ENCODE measurements at places on chromosomes 4 and X.

DNA sequence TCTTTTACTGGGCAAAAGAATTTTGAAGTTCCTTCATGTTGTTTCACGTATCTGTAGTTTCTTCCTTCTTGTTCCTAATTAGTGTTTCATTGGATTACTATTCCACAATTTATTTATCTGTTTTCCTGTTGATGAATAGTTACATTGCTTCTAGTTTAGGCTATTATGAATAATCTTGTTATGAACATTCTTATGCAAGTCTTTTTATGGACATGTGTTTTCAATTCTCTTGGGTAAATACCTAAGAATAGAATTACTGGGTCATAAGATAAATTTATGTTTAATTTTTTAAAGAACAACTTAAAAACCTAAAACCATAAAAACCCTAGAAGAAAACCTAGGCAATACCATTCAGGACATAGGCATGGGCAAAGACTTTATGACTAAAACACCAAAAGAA, 70.9 kb upstream of the RXFP1 start:
- no peak for DNase-seq

DNA sequence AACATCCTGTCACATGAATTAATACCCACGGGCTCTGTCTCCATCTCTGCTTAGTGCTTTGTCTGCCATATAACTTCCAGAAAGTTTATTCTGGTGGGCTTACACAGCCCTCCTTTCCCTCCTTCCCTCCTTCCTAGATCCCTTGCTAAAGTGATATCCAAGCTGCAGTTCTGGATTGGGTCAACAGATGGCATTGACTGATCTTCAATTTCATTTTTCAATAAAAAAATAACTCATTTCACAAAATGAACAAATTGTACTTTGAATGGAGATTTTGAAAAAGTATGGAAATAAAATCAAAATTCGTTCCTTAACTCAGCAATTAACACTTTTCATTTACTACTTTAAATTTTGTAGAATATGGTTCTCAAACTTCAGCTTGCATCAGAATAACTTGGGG, 94.9 kb downstream of the NXF2 start:
- DNase-seq: no peak

GRCh38 chr4:123848606-123849005, 452.0 kb downstream of the SPRY1 start:
- DNase-seq: no peak

GRCh38 chrX:40908857-40909475, 173.6 kb upstream of the MED14 start:
- no peak for DNase-seq

DNA sequence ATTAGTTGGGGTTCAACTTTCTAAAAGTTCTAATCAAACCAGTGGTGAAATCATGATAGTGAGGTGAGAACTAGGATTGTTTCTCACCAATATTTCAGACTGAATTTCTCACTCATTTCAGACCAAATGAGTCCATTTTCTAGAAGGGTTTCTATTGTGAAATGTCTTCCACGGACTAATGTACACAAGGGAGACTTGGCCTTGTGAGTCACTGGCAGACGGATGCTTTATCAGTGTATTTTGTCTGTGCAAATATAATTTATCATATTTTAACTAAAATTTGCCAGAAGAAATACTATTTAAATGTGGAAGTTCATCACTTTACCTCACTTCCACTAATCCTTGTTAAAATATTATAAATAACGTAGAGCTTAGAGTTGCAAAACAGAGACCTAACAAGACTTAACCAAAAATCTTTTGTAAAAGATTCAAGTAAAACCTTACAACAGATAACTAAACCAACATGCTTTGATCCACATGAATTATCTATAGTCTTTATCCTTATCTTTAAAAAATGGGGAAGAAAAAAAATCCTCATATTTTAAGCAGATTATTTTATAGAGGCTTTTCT, 506.0 kb upstream of the FAM241A start:
- DNase-seq: no peak

- DNase-seq: no peak
These were observed 501.9 kb downstream of the GABRG1 start for GRCh38 chr4:45621971-45622370.

DNA sequence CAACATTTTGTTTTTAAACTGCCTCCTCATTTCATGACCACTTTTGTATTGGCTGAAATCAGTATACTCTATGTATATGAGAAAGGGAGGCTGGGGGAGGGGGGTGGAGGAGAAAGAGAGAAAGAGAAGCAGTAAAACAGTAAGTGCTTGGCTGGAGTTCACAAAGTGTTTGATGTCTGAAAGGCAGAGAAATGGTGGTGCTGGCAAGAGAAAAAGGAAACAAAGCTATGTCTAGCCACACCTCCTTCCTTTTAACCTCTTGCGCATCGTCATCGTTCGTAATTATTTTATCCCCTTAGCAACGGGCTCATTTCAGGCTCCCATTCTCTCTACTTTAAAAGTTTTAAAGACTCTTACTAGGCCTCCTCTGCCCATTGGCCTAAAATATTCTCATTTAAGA, 25.6 kb downstream of the RPA4 start:
- DNase-seq: no peak

DNA sequence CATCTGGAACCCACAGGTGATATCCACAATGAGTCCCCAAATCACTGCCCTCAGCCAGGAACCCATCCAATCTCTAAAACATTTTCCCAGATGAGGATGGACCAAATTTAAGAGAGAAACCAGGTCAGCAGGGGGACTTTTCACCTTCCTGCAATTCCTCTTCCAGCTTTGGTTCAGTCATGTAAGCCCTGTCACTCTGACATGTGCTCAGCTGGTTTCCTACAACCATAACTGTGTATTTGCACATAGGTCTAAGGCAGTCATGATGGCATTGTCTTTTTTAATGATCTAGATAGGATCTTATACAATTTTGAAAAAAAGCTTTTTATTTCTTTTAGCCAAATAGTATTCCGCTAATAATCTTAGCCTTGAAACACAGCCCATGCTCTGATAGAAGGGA, 6.5 kb downstream of the CXXC4 start:
- no peak for DNase-seq

DNA sequence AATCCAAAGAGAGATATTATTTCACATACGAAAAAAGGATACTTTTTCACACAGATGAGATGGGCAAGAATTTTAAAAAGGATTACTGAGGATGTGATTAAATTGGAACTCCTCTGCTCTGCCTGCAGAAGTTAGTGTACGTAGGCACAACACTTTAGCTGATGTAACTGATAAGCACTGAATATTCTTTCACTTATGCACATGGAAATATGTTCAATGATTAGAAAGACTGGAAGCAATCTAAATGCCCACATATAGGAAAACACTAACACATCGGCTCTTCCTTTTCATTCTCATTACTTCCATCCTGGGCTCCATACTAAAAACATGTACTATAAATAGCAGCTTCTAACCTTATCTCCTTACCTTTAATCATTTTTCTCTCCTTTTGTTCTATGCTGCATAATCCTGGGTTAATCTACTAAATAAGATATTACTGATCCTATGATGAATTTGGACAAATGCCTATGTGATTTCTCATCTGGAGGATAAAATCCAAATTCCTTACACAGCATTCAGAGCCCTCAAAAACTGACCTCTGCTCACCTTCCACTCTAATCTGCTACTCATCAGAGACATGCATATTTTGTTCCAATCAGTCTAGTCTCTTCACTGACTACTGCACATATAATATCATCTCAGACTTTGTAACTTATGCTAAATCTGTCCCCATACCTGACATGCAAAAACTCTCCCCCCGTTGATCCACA, 197.8 kb downstream of the PDGFC start:
- no peak for DNase-seq

- no peak for DNase-seq
These were observed 25.7 kb downstream of the USP53 start for GRCh38 chr4:119238068-119238722.

DNA sequence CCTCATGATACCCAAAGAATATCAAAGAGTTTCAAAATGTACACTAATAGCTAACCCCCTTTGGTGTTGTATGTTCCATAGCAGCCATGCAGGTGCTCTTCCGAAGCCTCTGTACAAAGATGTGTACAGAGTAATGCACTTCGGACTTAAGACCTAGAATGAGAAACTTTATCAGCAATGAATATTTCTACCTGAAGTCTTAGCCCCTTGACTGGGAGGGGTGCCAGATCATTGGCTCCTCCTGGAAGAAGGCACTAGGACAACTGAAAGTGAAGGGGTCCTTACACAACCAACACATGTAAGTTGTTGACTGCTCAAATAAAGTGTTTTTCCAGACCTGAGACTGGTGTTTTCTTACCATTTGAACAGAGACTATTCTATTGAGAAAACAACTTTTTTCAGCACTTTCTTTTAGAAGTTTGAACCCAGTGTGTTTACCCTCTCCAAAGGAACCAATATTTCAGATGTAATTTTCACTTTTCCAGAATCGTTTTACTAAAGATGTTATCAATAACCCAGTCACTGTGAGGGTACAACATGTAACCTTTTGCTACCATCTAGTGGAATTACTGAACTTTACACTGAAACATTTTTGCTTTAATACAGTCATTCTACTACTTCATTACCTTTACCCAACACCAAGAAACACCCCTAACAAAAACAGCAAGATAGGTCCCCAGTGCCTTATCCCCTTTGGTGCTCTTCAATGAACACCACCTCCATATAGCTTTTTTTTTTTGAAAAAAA, 33.3 kb upstream of the PRDX4 start:
- no peak for DNase-seq

GRCh38 chr4:141348573-141348972, 127.9 kb downstream of the ZNF330 start:
- DNase-seq: no peak

DNA sequence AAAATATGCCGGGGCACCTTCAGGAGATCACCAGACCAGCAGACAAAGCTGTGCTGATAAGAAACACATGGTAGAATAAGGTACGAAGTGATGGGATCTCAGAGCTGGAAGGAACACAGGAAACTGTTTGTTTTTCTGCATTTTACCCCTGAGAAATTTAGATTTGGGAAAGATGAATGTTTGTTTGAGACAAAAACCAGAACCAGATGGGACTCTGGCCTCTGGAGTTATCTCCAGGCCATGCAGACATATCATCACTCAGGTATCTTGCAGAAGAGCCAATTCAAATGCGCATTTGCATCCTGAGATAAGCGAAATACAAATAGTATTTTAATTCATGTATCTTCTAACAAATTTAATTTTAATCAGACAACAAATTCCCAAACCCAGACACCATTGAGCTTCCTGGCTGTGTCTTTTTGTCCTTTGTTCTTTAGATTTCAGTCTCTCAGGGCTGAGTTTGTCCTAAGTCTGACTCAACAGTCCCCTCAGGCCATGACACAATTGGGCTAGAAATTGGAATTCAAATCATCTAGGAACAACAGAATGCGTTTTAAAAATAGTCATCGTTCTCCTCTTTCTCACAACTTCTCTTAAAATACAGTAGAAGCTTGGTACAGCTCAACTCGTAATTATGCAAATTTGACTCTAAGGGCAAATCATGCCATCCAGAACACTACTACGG, 159.0 kb downstream of the PACRGL start:
- no peak for DNase-seq

DNA sequence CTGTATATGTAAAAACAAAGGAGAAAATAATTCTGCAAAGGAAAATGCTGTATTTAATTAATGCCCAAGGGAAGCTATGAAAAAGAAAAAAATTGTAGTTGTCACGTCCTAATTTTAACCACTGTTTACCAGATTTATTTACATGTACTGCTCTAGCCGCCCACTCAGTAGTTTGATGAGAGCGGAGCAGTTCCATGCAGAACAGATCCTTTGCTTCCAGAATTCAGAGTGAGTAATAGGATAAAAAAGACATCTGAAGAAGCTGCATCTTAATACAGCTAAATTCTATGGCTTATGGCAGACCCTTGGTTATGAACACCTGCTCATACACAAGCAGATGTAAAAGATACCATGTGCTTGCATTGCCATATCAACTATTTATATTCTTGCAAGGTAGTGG, 287.0 kb downstream of the GASK1B start:
- no peak for DNase-seq

- no peak for DNase-seq
These were observed 329 bp downstream of the TBC1D14 start for GRCh38 chr4:6909970-6910339.
